CMK (cell line): ENCODE measurements at places on chromosomes 6 and 20.

- no peak for DNase-seq
Measured at GRCh38 chr6:123875784-123876183, 72.1 kb downstream of the NKAIN2 start.

- no peak for DNase-seq
Measured at GRCh38 chr6:24979176-24979575, 43.4 kb upstream of the RIPOR2 start.

DNA sequence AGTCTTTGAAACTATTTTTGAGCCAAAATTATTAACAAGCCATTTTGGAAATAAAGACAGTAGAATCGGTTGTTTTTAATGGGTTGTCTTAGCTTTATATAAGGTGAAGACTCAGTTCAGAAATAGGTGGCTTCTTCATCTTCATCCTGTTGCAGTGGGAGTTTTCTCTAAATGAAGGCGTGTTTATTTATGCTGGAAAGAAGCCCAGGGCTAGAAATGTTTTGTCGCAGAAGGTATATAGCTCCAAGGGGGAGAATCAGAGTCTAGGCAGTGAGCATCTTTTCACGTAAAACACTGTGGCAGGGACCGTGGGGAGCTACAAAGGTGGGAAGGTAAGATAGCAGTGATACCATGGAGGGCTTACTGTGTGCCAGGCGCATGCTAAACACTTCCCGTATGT lies 34.3 kb downstream of the FARS2 start:
- DNase-seq, result no peak

- no peak for DNase-seq
Measured at GRCh38 chr6:17494177-17494576, 100.8 kb downstream of the CAP2 start.

DNA sequence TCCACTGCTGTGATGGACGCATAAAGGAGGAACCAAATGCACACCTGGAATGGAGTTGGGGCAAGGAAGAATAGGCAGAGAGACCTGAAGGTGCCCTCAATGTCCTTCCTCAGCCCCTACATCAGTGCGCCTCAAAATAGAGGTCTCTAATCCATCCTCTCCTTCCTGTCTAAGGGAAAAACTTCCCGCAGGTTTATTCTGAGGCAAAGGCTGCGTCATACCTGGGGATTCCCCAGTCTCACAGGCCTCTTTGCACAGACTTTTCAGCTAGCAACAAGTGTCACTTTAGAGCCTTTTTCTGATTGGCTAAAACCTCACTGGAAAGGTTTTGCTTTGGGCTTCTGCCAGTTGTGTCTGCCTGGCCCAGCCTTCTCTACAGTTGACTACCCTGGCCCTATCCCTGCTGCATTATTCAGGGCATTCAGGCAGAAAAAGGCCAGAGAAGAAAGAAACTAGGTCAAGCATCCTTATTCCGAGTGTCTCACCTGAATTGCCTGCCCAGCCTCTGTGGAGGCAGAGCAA lies 1.8 kb upstream of the HLA-DQB1 start:
- DNase-seq, result no peak

DNA sequence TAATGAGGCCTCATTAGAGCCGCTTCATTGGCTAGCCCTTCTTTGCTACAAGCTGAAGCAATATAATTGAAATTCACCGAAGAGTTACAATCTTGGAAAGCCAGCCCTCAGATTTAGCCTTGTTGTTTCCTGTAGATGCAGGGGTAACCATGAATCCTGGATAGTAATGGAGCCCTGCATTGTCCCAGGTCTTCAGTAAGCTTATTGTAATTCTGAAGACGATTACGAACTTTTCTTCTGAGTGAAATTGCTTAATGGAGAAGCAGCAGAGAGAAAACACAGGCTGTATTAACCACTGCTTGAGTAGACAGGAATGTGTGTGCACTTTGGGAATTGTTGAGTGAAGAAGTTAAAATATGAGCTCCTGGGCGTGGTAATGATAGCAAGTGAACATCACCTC lies 26.3 kb upstream of the NAA20 start:
- DNase-seq, result no peak

GRCh38 chr6:12826584-12826983 lies 110.0 kb downstream of the PHACTR1 start:
- DNase-seq, result no peak

- DNase-seq, result no peak
Measured at GRCh38 chr20:51258582-51259165, 235.8 kb upstream of the KCNG1 start.

DNA sequence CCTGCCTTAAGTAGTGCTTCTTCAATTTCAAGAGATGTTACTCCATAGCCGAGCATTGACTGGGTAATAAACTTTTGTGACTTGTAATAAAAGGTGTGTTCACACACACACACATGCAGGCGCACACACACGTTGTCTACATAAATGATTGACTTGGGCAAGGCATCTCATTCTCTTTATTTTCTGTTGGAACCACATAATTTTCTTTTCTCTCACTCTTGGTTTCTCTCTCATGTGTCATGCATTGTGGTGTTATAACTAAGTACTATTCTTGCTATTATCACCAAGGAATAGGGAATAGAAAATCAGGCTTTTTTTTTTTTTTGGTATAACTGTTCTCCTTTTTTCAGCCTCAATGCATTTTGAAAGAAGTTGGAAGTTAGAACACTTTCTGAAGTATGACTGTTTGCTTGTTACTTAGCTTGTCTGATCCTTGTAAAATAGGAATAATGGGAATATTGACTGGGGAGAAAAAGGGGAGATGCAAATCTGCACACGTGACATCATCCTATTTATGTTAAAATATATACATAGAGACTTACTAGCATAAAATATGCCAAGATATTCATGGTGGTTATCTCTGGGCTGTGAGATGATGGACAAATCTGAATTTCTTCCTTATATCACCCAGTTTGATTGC lies 26.1 kb upstream of the CD83 start:
- DNase-seq, result no peak

DNA sequence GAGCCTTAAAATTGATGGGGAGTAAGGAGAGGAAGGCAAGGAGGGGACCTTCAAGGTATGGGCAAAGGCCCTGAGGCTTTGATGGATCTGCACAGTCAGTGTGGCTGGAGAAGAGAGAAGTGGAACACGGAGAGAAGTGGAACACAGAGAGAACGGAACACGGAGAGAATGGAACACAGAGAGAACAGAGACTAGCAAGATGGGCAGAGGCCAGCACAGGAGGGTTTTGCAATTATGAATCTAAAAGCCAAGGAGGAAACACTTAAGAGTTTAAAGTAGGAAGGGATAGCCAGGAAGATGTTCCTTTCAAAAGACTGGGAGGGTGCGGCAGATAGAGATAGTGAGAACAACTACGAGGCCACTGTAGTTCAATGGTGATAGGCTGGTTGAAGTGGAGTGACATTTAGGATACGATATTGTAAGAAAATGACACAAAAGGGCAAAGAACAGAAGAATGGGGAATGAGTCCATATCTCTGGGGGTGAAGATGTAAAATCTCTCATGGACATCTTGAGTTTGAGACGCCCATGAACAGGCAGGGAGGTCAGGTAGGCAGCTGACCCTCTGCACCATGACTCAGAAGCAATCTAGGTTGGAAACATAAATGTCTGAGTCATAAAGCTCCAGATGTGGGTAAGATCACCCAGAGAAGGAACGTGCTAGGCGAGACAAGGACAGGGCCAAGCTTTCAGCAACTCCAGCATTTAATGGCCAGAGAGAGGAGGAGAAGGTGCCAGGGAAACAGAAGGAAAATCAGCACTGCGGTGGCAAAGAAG lies 25.4 kb downstream of the ZMYND8 start:
- no peak for DNase-seq

DNA sequence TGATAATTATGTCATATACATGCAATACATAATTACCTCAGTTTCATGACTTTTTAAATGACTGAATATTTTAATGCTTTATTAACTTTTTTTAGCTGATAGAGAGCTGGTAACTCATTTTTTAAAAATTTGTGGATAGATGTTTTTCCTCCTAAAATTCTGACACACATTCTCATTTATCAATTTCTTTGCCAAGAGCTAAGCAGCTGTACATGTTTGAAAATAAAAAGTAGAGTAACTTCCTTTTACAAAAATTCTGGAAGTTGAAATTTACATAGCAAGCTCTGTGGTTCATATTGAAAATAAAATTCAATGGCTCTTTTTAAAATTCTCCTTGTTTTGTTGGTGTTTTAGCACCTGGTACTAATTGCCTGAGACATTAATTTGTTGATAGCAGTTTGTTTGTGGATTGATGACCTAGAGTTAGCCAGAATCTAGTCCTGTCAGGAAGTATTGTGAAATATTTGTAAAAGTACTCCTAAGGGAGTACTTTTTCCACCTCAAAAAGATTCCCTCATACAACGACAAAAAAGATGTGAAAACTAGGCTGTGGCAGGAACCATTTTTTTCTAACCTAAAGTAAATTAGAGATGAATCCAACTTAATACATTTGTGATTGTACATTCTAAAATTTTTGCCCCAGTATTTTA lies 621.8 kb downstream of the BCKDHB start:
- no peak for DNase-seq

GRCh38 chr6:104566411-104566810 lies 293.3 kb downstream of the HACE1 start:
- no peak for DNase-seq

GRCh38 chr20:3735768-3736167 lies 3.3 kb downstream of the HSPA12B start:
- DNase-seq, result no peak

- DNase-seq, result no peak
Measured at GRCh38 chr20:61605283-61605682, 353.2 kb downstream of the CDH4 start.
